GM12892 (cell line): ENCODE measurements at places on chromosomes 3 and 15.

- no peak for DNase-seq
Measured at GRCh38 chr3:187966636-187967406, 187.1 kb upstream of the LPP start.

DNA sequence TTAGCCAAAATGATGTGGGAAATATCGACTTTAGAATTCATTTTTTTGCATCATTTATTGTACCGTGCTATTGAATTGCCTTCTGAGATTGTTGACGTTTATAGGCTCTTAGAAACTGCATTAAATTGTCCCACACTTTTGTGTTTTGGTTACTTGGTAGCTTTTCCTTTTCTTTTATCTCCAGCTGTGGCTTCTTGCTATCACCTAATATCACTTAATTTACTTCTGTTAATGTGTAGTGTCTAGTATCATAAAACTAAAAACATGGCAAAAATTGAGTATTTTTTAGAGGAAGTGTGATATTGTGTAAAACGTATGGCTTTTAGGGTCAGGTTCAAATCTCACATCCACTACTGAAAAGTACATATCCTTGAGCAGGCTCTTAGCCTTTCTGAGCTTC lies 11.2 kb downstream of the TMOD3 start:
- no peak for DNase-seq

GRCh38 chr3:87361956-87362355 lies 85.6 kb upstream of the POU1F1 start:
- no peak for DNase-seq

- no peak for DNase-seq
Measured at GRCh38 chr3:39212665-39213064, 20.3 kb upstream of the XIRP1 start.

DNA sequence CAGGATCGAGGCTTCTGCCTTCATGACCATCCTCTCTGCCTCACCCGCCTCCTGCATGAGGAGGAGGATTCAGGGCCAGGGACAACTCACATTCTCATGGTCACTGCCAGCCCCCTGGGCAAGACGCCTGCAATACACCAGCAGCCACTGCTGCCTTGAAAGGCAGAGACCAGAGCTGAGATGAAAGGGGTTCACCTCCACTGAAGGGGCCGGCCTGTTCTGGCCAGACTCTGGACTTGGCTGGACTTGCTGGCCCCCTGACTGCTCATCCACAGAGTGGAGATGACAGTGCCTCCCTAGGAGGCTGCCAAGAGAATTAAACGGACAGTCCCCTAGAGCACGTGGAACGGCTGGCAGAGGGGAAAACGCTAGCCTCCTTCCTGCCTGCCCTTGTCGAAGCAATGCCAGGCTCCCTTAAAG lies 35.2 kb downstream of the MGLL start:
- no peak for DNase-seq

- DNase-seq, result no peak
Measured at GRCh38 chr3:124322309-124322880, 330.5 kb upstream of the ROPN1 start.

GRCh38 chr15:64164436-64164835 lies 1.6 kb upstream of the PPIB start:
- DNase-seq, result no peak
